ENCODE measurements at places on chromosomes 7 and 10.

DNA sequence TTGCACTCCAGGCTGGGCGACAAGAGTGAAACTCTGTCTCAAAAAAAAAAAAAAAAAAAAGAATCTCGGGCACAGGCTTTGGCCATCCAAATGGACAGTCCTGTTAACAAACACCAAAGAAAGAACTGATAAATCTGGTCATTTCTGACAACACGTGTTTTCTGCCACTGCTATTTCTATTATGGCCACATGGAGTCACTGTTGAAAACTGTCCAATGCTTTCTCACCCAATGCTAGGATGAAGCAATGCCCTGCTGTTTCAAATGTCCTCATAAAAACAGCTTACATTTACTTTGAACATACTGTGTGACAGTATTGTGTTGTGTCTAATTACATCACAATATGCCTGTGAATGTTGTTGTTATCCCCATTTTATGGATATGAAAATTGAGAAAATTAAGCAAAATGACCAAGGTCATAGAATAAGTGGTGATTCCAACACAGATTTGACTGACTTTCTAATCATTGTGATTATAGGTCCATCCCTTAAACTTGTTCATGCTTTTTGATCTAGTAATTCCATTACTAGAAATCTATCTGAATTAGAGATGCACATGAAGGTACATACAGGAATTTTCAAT is 19.9 kb upstream of the MAP3K8 start:
- peak; percentile 69 for DNase-seq

GRCh38 chr7:18828994-18829857 is 288.2 kb downstream of the TWIST1 start:
- no peak for DNase-seq

- DNase-seq, result no peak
Measured at GRCh38 chr10:27605318-27605717, 101.2 kb downstream of the RAB18 start.

DNA sequence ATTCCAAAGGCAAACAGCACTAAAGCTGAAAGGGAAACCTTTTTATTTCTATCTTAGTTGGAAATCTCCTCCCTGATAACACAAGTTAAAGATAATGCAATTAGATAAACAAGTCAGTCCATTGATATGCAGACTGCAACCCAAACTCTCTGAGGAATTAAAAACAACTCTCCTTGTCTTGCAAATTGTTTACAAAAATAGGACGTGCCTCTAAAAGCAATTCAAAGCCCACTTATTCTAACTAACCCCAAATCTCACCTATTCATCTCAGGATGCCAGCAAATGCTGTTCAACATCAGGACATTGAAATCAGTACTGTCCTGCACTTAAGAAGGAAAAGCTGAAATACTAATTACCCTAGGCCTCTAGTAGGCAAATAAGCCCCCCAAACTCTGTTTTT is 12.8 kb downstream of the SHTN1 start:
- no peak for DNase-seq

DNA sequence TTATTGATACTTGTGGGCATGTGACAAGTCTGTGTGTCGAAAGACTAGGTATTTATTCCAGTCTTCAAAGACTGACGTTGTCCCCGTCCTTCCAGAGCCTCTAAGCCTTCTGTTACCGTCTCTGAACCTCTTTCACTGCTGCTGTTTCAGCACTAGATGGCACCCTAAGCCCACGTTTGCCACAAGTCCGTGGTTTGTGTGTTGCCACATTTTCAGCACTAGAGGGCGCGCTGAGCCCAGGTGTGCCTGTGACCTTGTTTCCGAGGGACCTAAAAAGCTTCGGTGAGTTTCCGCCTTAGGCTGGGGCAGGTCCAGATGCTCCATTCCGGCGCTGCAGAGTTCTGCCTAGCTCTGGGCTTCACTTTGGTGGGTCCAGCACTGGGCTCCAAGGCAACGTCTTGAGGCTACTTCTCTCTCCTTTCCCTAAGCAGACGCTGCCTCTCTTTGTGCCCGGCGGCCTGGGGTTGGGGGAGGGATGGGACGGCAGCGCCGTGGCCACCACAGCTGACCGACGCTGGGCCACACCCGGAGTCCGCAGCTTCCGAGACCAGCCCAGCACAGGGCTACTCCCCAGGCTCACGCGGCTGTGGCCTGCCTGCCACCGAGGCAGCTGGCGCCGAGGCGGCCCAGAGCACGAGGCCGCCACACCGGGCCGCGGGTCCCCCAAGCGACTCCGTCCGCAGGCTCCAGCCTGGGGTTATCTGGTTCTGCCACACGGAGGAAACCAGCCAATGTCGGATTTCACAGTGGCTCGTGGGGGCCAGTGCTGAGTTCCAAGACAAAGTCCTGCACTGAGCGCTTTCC is 520.2 kb downstream of the REEP3 start:
- DNase-seq, result peak; percentile 60

DNA sequence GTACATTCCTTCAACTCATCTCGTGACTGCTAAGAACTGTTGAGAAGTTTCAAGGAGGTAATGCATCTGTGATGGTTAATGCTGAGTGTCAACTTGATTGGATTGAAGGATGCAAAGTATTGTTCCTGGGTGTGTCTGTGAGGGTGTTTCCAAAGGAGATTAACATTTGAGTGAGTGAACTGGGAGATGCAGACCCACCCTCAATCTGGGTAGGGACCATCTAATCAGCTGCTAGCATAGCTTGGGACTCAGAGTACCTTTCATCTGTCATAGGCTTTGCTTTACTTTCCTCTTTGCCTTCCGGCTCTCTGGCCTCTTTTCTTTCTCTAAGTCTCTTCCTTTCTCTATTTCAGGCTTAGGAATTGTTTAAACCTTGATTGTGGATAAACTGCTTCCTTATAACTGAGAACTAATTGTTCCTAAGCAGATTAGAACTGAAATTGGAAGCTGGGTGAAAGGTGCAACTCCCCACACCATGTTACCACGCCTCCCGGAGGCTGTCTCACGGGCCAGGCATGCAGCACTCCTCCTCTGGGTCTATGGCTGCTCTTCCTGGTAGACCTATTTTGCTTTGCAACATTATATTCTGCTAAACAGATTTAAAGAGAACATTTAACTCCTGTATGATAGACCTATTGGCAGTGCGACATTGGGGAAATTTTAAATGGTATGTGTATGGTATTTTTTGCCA is 298.2 kb downstream of the CCSER2 start:
- no peak for DNase-seq

GRCh38 chr7:99102809-99103690 is 40.9 kb downstream of the SMURF1 start:
- DNase-seq, result no peak

All from D341Med (cell line).